ENCODE measurements at places on chromosomes 2 and 18. TPM values are rescaled to one million over a fixed set of nuclear protein-coding genes. Genes with fewer than 3 reads are reported as not detected.

GRCh38 chr2:222733846-222734702 is 62.6 kb downstream of the MOGAT1 start:
- DNase-seq, result no peak

GRCh38 chr2:177275040-177275742 is 10.7 kb upstream of the NFE2L2 start:
- no peak for DNase-seq

PSMA8 gene
- not detected for total RNA-seq

GRCh38 chr2:74945788-74946331 is 12.6 kb upstream of the POLE4 start:
- DNase-seq, result no peak

- DNase-seq, result no peak
These were observed 358.2 kb upstream of the MYT1L start for GRCh38 chr2:2689306-2689705.

SMPD4 gene
- total RNA-seq, result 64.8 TPM

DNA sequence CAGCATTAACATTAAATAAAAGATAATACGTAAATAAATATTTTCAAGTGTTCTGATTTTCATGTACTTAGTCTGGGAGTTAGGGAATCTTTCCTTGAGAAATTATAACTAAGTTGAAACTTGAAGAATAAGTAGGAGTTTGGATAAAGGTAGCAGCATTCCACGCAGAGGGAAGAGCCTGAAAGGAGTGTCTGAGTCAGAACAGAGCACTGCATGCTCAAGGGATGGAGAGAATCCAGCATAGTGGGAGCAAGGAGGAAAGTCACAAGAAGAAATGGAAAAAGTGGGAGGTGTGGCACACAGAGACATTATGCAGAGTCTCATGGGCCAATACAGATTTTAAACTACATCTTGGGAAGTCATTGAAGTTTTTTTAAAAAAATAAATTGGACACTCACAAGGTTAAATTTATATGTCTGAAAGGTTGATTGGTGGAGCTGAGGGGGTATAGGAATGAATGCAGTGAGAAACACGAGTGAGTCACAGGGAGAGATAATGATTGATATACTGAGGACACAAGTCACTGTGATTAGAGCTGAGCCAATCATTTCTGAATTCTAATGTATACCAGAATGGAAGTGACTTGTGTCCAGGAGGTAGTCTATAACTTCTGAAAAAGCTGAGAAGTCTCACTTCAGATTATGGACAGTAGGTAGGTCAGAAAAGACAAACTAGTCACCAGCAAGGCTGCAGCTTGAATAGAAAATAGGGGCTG is 66.9 kb downstream of the ICOS start:
- no peak for DNase-seq

- no peak for DNase-seq
These were observed 66.6 kb upstream of the HDAC4 start for GRCh38 chr2:239467281-239467955.

GRCh38 chr2:191187105-191187829 is 36.5 kb upstream of the STAT4 start:
- no peak for DNase-seq

GRCh38 chr2:141647353-141647752 is 483.5 kb downstream of the LRP1B start:
- DNase-seq, result no peak

GNLY gene
- not detected for total RNA-seq

GRCh38 chr2:146597291-146597690 is 1247.5 kb upstream of the ACVR2A start:
- DNase-seq, result no peak

GATA6 gene
- 2.5 TPM for total RNA-seq

CDH19 gene
- not detected for total RNA-seq

- no peak for DNase-seq
These were observed 31.5 kb downstream of the ACVR1C start for GRCh38 chr2:157596992-157597681.

GRCh38 chr18:43876748-43877147 is 599.5 kb upstream of the SYT4 start:
- DNase-seq, result no peak

DNA sequence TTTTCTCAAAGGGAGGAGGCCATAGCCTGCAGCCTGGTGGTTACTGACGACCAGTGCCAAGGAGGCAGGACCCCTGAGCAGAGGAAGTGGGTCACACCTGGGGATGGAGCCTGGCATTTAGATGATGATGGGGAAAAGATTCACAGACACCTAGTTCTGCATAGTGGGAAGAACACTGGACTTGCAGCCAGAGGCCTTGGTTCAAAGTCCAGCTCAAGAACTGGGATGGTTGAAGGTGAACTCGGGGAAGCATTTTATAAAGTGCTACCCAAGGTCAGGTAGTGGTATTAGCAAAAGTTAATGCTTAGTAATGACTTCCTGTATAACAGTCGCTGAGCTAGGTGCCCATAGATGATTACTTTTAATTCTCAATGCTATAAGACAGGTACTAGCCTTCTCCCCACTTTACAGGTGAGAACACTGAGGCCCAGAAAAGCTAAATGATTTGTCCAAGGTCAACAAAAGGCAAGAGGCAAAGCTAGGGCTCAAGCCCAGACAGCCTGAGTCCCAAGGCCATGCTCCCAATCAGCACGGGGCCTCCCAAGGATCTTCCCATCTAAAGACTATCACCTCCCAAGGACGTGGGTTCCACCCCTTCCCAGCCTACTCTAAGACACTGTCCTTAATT is 134.4 kb downstream of the TNS1 start:
- DNase-seq, result no peak

- no peak for DNase-seq
These were observed 170.3 kb downstream of the LDLRAD4 start for GRCh38 chr18:13388586-13389490.

GRCh38 chr2:3249476-3249962 is 128.1 kb downstream of the EIPR1 start:
- no peak for DNase-seq

TOGARAM2 gene
- not detected for total RNA-seq

LCT gene
- not detected for total RNA-seq

DNA sequence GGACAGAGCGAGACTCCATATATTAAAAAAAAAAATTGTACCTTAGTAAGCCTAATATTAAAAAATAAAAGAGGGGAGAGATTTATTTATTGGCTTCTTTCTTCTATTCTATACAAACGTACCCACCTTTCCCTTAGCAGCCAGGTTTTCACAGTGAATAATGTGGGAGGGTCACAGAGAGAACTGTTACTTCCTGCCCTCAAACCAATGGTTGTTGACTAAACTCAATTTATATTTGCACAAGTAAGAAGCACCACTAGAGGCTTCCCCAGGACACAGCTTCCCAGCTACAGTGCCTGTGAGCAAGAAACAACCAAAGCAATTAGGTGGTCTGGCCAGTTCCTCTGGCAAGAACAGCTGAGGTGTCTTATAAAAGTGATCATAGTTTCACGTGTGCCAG is 28.9 kb upstream of the GALR1 start:
- DNase-seq, result no peak

- no peak for DNase-seq
These were observed 40.1 kb downstream of the AMER3 start for GRCh38 chr2:130795431-130795830.

DNA sequence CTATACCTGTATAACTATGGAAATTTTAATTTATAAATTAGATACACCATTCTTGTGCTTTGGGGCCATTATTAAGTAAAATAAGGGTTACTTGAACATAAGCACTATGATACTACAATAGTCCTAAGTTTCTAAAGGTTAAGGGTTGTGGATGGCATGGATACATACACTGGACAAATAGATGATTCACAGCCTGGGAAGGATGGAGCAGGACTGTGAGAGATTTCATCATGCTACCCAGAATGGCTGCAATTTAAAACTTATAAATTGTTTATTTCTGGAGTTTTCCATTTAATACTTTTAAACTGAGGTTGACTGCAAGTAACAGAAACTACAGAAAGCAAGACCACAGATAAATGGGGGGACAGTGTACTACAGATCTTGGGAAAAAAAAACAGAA is 295.8 kb upstream of the ZNF804A start:
- no peak for DNase-seq

DNA sequence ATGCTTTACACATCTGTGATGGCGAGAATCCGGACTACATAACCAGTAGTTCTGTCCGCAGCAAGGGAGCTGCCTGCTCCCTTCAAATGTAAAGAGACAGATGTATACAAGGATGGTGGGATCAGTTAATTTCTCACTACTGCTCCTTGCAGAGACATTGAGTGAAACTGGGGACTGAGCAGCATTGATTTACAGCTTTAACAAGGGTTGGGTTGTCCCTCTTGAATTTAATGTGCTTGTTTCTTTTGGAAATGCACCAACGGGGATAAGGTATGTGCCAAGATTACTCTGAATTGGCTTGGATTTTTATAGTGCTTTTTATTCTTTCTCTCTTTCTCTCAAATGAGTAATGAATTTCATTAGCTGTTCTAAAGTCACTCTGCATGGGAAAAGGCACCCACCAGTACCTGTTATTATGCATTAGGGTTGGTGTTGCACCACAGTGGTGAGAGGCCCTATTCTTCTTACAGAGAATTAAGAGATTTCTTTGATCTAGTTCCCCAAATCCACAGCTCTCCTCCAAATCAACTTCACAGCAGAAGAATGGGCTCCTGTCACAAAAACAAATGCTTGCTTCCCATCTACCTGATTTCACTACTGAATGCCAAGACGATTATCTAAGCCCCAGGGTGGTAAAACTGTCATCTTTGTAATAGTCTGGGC is 107.6 kb downstream of the DOCK10 start:
- no peak for DNase-seq

Data from kidney epithelial cell (primary cell).